ENCODE measurements at places on chromosomes 16 and 17. TPM values are rescaled to one million over a fixed set of nuclear protein-coding genes. Genes with fewer than 3 reads are reported as not detected.

DNA sequence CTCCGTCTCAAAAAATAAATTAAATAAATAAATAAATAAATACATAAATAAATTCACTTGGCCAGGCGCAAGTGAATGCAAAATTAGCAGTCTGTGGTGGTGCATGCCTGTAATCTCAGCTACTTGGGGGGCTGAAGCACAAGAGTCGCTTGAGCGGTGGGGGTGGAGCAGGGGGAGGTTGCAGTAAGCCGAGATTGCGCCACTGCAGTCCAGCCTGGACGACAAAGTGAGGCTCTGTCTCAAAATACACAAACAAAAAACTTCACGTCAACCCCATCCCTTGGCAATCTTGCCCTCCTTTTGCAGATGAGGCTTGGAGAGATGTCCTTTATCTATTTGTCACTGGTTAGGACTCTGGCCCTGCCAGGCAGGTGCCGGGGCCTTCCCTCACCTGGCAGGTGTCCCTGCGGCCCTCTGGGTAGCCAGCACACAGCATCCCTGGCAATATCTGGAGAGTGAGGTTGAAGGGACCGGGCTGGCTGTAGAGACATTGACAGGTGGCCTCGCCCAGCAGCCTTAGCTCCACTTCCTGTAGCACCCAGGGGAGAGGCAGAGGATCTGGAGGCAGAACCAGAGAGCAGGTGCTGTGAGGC is 4.4 kb downstream of the PRSS36 start:
- no peak for DNase-seq

The IRX5 gene
- total RNA-seq = 1.5 TPM

DNA sequence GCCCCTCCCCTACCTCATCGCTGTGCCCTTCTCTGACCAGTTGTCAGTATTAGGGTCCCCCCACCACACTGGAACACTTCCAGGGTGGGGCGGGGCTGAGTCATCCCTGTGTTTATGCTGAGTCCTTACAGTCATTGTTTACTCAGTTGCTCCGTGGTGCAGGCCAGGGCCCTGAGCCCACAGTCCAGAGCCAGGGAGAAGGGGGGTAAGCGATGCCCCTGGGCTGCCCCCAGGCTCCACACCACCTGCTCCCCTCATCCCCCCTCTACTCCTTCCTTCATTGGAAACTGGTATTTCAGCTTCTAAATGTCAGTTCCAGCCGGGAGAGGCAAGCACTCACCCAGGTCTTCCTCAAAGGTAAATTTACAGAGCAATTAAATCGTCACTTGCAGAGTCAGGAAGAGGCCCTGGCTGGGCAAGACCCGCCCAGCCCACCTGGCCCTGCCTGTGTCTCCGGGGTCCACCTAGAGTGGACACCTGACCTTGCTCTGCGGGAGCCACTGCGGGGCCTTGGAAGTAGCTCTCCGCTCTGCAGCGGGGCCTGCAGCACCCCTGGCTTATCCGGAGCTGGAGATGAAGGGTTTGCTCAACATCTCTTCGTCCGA is 4.8 kb downstream of the ATP2A3 start:
- peak; percentile 50 for DNase-seq

The C16orf86 gene
- not detected for total RNA-seq

- no peak for DNase-seq
These were observed 97.9 kb downstream of the HS3ST3B1 start for GRCh38 chr17:14398766-14399165.

- DNase-seq = no peak
These were observed 468.1 kb downstream of the SOX9 start for GRCh38 chr17:72588961-72589360.

The ENPP7 gene
- total RNA-seq = not detected

DNA sequence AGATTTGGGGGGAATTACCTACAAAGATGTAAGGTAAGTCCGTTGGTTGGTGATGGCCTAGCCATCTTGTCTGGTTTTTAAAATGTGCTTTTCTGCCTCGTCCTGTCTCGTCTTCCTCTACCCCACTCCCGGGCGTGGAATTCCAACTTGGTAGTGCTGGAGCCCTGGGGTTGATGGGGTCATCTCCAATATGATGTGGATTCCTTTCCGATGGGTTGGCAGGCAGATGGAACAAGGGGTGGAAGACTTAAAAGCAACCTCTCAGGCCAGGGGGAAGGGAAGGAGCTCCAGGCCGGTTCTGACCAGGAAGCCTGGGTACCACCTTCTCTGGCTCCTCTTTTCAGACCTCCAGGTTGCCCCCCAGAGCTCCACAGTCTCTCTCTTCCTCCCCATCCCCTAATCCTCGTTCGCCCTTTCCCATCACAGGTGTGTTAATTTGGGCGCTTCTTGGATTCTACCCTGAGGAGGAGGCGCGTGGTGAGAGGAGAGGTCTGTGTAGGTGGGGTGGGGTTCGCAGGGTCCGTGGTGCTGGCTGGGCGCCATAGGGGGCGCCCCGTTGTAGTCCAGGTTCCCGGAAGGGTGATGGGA is 5.1 kb upstream of the HOXB2 start:
- no peak for DNase-seq

The NETO2 gene
- 99.4 TPM for total RNA-seq

DNA sequence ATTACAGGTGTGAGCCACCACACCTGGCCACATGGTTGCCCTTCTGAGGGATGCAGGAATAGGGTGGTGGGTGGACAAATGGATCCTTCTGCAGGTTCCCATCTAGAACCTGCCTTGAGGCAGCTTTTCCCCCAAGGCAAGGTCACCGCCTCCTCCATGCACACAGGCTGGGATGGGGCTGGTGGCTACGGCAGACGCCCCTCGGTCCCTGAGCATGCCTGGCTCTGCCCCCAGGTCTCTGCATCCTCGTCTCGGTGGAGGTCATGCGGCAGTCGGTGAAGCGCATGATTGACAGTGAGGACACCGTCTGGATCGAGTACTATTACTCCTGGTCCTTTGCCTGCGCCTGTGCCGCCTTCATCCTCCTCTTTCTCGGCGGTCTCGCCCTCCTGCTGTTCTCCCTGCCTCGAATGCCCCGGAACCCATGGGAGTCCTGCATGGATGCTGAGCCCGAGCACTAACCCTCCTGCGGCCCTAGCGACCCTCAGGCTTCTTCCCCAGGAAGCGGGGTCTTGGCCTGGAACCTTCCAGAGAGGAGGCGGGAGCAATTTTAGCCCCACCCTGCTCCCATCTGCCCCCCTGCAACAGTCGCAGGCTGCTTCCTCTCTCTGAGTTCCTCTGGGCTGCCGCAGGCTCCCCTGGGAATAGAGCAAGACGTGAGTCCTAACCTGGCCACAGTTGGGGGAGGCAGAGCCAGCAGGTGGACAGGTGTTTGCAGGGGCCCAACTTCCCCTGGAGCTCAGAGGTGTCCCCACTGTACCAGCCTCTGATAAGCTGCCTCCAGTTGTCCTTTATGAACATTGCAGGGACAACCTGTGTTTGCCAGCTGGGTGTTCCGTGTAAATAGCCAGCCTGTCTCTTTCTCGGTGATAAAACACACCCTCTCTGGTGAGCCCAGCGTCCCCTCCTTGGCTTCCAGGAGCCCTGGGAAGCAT is 11.7 kb downstream of the CACNG1 start:
- DNase-seq = no peak

The RCVRN gene
- not detected for total RNA-seq
